Mesenchymal stem cell (in vitro differentiated cells and primary cell): ENCODE measurements at places on chromosomes 12 and 14.

DNA sequence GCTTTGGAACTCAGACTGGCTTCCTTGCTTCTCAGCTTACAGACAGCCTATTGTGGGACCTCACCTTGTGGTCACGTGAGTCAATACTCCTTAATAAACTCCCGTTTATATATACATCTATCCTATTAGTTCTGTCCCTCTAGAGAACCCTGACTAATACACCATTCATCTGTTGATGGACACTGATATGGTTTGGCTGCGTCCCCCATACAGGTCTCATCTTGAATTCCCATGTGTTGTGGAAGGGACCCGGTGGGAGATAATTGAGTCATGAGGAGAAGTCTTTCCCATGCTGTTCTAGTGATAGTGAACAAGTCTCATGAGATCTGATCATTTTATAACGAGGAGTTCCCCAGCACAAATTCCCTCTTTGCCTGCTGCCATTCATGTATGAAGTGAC is 57.0 kb downstream of the OTOGL start:
- DNase-seq, result no peak

- DNase-seq, result no peak
These were observed 171.0 kb downstream of the BTG1 start for GRCh38 chr12:91974541-91975085.

- peak; percentile 94 for DNase-seq
These were observed 94.9 kb downstream of the NAV3 start for GRCh38 chr12:77925536-77926108.

DNA sequence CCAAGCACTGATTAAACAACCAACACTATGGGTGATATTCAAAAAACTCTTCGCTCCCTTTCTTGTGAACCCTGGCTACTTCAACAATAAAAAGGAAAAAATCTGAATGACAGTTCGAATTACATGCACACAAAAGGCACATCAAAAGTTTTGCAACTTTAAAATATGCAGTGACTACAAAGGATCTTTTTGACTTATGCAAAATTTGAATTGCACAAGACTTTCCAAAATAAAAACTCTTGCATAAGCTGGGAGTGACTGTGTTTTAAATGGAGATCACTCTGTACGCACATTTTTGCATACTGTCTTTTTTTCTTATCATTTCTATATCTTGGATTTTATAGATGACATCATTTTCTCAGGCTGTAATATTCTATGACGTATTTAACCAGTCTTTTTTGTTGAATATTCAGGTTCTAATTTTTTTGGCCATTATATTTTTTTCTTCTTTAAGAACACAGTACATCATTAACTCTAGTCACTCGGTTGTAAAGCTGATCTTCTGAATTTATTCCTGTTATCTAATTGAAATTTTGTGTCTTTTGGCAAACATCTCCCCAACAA is 667.6 kb upstream of the TBX3 start:
- no peak for DNase-seq

GRCh38 chr14:36426836-36427235 is 93.2 kb downstream of the NKX2-1 start:
- DNase-seq, result no peak

DNA sequence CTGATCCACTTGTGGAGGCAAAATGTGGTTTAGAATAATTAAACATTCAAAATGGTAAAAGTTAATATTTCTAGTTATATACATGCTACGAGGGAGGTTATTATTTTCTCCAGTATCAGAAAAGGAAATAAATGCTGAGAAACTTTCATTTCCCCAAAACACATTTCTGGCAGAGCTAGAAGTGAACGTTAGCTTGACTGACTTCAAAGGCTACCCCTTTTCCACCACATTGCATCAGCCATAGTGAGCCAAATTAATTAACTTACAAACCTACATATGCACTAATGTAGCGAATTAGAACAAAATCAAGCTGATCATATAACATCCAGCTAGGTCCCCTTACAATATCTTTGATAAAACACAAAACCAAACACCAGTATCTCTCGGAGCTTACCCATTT is 49.3 kb upstream of the RERGL start:
- no peak for DNase-seq

DNA sequence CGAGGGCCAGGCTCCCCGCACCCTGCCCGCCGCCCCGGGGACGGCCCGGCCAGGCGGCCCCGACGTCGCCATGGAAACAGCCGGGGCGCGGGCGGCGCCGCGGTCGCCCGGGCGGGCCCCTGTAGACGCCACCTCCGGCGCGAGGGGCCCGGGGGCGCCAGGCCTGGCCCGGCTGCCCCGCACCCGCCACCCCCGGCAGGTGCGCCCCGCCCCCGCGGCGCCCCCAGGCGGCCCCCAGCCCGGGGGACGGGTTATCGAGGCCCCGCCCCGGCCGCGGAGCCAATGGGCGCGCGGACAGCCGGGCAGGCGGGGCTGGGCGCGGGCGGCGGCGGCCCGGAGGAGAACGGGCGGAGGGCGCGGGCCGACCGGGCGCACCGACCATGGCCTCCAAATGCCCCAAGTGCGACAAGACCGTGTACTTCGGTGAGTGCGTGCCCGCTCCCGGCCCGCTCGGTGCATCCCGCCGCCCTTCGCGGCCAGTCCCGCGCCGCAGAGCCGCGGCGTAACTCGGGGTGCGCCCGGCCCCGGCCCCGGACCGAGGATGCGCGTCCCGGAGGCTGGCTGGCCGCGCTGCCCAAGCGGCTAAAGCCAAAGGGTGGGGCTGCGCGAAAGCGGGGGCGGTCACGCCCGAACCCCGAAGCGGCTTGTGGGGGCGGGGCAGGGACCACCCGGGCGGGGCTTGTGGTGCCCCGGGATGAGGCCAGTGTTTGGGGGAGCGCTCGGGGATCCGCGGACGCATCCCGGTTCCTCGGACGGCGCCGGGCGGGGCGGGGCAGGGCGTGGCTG is at the start of gene CRIP2:
Gene CRIP2, plus strand, starts transcription at position 339 of the 786 bp plus-strand sequence. Its CDS starts 42 bp downstream, at position 381.
- peak; percentile 63 for DNase-seq

GRCh38 chr12:123972457-123973401 is at the start of the genes CCDC92 and ZNF664:
Gene CCDC92, minus strand, starts transcription at chr12:123972831. Its CDS starts 28,526 bp downstream, at chr12:123944305.
Gene ZNF664, plus strand, starts transcription at chr12:123973215. Its CDS starts 38,930 bp downstream, at chr12:124012145.
- peak; percentile 92 for DNase-seq
